Lower lobe of right lung (tissue), 2 donors: ENCODE measurements at places on chromosomes 1 and 21.
A peak's percentile ranks its signal among the peaks of the same experiment; 100 is the strongest.

GRCh38 chr1:204288021-204288588, 71.6 kb downstream of the PLEKHA6 start:
- DNase-seq: peak; percentile 76

DNA sequence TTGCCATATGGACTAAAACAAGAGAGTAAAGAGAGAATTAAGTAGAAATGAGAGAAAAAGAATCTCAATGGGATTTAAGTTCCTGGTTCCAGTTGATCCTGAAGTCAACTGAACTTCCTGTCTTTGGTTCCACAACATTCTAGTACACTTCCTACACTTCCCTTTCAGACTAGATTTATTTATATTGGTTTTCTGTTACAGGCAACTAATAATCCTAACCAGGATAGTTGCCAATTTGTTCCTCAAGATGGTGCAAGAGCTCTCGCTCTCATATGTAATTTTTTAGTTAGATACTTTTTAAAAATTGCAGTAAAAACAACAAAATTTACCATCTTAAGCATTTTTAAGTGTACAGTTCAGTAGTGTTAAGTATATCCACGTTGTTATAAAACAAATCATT, 28.8 kb upstream of the TRIM45 start:
- DNase-seq: no peak

DNA sequence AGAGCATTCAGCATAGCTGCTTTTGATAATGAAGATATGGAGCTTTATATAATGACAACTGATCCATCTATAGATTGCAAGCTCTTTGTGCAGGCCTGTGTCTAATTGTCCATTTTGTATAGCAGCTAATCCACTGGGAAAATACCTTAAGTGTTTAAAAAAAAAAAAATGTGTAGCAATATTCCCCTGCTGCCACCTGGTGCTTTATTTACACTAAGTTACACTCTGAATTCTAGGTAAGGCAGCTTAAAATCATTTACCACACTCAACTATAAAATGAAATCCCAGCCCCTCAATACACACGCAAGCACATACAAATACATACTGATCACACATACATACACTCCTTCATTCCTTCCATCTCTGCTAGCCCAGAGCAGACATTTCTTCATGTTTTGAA, 49.1 kb upstream of the BCL9 start:
- no peak for DNase-seq

DNA sequence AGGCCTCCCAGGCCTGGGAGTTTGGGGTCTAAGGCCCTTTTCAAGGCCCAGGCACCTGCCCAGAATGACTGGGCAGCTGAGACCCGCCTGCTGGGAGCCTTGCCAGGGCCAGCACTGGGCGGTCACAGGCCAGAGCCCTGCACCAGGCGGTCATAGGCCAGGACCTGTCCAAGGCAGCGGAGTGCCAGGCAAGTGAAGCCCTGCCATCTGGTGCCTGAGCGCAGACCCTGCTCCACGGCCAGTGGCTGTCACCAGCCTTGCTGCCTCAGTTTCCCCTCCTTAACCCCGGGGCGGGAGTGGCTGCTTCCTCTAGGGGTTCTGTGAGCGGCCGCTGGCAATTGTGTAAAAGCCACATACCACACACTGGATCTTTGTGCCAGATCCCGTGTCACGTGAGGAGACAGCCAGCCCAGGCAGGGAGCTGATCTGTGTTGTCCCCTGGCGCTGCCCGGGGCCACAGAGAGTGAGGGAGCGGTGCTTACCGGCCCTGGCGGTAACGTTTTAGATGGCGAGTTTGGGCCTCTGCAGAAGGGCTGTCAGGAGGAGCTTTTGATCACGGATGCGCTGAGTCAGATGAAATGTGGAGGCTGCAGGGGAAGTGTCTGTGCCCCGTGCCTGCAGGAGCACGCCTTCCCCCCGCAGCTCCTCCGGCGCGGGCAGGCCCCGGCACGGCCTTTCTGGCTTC, 4.6 kb downstream of the COL18A1 start:
- DNase-seq: no peak

GRCh38 chr1:49197081-49197480, 420.4 kb upstream of the BEND5 start:
- no peak for DNase-seq

DNA sequence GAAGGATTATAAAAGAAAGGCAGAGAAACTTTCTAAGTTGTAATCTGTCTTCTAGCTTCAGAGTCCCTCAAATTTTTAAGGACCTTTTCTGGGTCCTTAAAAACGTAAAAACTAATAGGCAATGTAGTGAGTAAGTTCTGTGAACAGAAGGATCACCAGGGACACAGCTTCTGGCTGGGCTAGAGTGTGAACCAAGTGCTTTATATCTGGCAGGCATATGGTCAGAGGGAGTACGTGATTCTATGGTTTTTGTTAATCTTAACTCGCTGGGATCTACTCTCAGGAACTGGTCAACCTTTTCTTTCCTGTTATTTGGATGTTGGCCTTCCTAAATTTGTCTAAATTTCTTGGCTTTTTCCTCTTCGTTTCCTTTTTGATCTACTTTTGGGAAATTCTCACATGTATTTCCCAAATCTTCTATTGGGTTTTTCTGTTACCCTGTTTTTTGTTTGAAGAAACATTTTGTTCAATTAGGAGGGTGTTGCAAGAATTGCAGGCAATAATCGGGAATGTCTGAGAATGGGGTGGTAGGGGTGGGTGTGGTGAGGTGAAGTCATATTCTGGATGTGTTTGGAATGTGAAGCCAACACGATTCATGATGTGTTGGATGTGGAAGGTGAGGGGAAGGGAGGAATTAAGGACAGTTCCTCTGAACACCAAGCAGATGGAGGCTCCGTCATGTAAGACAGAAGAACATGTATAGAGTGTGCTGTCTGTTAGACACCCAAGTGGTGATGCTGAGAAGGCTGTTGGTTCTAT, 193.2 kb downstream of the FMN2 start:
- no peak for DNase-seq

- no peak for DNase-seq
These were observed 40.4 kb downstream of the DAP3 start for GRCh38 chr1:155729031-155729898.

DNA sequence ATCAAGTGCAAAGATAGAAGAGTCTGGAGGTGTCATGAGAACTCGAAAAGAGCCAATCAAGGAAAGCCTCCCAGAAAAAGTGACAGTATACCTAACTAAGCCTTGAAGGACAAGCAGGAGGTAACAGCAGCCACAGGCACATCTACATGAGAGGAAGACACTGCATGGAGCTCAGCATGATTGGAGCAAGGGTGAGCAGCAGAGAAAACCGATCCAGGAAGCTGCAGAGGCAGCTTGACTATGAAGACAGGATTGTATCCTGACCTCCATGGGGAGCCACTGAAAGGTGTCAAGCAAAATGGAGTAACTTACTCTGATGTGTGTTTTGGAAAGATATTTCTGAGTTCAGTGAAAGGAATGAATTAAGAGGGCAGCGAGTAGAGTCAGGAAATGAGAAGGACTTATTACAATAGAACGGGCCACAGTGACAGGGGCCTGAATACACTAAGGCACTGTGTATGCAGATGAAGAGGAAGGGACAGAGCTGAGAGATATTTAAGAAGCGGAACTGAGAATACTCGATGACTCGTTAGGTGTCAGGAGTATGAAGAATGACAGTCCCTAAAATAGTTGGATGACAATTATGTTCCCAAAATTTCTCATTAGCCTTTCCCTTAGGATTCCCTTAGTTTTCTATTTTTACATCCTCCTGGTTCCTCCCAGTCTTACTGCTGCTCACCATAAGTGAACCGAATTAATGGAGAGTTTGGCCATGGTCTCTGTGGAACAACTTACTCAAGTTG, 139.3 kb upstream of the NFIA start:
- DNase-seq: no peak

- DNase-seq: no peak
These were observed 52.7 kb downstream of the GLUL start for GRCh38 chr1:182338806-182339370.

DNA sequence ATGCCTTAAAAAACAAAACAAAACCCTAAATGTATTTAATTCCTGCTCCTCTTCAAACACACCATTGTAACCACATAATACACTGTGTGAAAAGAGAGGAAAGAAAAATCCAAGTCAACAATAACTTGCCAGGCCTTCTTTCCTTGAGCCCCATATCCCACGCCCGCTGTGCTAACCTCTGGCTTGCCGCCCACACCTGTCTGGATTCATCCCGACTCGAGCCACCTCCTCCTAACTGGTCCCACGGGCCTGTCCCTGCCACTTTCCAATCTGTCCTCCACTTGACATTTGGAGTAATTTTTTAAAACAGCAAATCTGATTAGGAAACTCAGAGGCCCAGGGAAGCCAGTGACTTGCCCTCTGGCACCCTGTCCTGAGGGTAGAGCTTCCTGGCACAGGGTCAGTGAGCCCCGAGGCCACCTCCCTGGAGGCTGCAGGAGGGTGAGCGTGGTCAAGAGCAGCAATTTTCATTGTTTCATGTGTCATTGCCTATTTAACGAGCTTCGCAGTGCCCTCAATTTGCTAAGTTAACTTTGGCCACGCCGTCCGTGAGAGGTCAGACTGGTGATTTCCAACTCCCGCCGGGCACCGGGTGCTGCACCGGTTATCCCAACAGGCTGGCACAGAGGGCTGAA, 54.1 kb downstream of the B3GALT5 start:
- no peak for DNase-seq

DNA sequence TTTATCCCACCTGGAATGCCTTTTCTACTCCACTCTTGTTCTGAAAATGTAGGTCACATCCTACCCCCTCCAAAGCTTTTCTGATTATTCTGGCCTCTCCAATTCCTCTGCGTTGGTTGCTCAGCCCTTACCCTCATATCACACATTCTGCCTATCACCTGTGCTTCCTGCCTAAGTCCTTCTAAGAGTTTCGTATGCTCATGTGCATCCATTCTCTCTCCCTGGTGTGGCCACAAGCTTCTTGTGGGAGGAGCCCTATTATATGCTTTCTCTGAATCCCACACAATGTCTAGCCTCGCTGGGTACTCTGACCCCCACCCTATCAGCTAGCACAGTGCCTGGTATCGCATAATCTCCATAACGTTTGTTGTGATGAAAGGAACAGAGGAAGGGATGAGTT, 54.2 kb downstream of the CD58 start:
- DNase-seq: no peak

- DNase-seq: no peak
These were observed 188.3 kb upstream of the CAMK1G start for GRCh38 chr1:209395169-209395568.

DNA sequence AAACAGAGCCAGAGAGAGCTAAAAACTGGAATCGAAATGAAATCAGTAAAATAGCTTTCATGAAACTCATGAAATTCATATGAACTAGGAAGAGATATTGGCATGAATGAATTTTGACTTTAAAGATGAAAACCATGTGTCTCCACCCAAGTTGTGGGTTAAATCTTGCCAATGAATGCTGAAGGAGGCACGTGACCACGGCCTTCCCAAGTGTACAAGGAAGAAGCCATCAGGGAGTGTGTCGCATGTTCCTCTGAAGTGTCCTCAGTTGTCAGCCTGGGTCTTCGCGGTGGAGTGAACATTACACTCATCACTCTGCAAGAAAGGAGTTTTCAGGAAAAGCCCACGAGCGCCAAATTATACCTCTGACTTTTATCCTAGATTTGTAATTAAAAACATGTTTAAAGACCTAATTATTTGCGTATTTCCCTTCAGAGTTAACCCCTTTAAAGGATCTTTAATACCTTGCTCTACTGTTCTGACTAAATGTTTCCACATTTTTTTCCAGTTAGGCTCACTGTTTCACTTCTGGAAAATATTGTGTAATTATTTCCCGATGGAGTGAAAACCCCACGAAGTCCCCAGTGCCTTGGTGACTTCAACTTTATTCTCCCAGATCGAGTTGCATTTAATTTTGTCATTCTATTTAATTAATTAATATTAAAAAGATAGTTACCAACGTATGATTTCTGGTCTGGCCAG, 118.3 kb downstream of the DHRS3 start:
- no peak for DNase-seq

GRCh38 chr1:2845869-2846268, 44.4 kb upstream of the TTC34 start:
- DNase-seq: no peak

DNA sequence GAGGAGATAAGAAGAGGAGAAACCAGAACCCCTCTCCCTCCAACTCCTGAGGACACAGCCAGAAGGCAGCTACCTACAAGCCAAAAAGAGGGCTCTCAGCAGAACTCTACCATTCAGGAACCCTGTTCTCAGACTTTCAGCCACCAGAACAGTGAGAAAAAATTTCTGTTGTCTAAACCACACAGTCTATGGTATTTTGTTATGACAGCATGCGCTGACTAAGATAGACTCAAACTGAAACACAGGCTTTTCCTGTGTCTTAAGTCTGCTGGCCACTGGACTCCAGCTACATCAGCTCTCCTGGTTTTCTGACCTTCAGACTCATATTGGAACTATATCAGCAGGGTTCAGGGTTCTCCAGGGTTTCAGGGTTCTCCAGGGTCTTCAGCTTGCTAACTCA, 126.5 kb upstream of the TNFSF4 start:
- DNase-seq: no peak

GRCh38 chr1:237226177-237226944, 184.4 kb downstream of the RYR2 start:
- no peak for DNase-seq

DNA sequence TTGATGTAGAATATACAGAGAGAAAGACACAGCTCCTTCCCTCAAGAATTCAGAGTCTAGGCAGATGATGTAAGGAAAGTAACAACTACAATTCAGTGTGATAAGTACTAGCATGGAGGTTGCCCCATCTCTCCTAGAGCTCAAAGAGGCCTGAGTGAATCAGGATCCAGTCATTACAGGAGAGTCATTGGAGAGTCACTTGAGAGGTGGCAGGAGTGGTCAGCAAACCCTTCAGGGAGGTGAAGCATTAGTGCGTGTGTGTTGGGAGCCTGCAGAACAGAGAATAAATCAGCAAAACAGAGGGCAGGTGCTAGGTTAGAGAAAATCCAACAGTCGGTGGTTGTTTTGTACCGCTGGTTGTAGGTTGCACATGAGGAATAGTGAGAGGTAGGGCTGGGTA, 46.1 kb downstream of the GRIK1 start:
- DNase-seq: no peak

DNA sequence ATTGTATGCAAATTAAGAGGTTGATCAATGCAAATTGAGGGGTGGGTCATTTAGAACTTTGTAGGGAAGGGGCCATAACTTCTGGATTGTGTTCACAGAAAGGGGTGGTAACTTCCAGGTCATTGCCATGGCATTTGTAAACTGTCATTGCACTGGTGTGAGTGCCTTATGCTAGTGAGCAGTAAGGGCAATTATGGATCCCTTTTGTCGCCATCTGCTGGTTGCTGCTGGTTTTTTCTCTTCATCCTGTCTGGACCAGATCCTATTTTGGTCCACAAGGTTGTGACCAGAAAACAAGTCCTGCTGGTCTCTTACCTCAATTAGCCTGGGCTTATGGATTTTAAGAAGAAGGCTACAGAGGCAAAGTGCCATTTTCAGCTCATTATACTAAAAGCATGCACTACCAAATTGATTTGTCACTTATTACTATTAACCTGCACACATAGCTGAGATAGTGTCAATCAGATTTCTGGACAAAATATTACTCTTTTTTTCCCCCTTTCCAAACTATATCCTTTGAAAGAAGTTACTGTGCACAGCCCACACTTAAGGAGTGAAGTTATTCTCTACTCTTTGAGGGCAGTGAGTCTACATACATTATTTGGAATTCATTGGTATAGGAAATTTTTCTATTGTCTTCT, 196.2 kb downstream of the ZC3H11B start:
- DNase-seq: no peak

GRCh38 chr21:43321111-43321510, 105.8 kb downstream of the SIK1 start:
- DNase-seq: no peak
